Left lung (tissue), 14 donors: ENCODE measurements at places on chromosomes 11 and 22.

- no peak for DNase-seq
Observed at GRCh38 chr11:12164061-12165014, 53.9 kb downstream of the MICAL2 start.

- DNase-seq: no peak
Observed at GRCh38 chr22:47759909-47760308, 997.5 kb downstream of the TBC1D22A start.

DNA sequence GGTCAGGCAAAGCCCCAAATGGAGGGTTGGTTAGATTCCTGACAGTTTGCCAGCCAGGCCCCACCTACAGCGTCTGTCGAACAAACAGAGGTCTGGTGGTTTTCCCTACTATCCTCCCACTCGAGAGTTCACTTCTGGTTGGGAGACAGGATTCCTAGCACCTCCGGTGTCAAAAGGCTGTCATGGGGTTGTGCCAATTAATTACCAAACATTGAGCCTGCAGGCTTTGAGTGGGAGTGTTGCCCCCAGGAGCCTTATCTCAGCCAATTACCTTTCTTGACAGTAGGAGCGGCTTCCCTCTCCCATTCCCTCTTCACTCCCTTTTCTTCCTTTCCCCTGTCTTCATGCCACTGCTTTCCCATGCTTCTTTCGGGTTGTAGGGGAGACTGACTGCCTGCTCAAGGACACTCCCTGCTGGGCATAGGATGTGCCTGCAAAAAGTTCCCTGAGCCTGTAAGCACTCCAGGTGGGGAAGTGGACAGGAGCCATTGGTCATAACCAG lies 4.7 kb upstream of the TTC36 start:
- DNase-seq: no peak

GRCh38 chr22:29300807-29301601 lies 5.4 kb upstream of the GAS2L1 start:
- no peak for DNase-seq

- no peak for DNase-seq
Observed at GRCh38 chr22:37460684-37461083, 25.5 kb downstream of the MFNG start.

- DNase-seq: no peak
Observed at GRCh38 chr11:119538753-119539152, 115.8 kb upstream of the THY1 start.

DNA sequence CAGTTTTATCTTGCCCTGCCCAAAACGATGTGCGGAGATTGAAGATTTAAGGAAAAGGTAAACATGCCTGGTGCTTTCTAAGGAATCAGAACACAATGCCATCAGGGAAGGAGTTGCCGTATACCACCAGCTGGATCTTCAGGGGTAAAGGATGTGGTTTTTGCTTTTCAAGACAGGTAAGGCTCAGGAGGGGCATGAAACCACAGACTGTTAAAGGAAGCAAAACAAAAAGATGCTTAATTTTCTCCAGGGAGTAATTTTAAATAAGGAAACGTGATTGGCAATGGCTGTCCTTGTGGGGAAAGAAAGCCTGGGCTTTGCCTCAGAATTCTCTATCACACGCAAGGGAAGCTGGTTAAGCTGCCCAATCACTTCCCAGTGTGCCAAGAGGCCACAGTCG lies 655.6 kb downstream of the OPCML start:
- no peak for DNase-seq

GRCh38 chr11:110367571-110367970 lies 62.2 kb upstream of the FDX1 start:
- no peak for DNase-seq

DNA sequence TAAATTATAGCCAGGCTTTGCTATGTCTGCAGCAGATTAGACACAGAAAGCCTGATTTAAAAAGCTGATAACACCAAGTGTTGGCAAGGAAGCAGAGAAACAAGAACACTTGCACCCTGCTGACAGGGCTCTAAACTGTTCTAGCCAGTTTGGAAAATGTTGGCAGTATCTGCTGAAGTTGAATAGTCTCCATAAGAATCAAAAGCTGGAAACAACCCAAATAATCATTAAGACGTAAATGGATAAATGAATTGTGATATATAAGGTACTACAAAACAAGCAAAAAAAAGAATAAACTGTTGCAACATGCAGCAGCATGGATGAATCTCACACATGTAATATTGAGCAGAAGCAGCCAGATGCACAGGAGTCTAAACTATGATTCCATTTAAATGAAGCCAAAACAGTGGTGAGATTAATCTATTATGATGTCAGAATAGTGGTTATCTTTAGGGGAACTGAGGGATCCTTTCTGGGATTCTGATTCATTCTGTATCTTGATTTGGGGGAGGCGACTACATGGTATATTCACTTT lies 40.4 kb upstream of the ADORA2A start:
- peak; percentile 58 for DNase-seq

DNA sequence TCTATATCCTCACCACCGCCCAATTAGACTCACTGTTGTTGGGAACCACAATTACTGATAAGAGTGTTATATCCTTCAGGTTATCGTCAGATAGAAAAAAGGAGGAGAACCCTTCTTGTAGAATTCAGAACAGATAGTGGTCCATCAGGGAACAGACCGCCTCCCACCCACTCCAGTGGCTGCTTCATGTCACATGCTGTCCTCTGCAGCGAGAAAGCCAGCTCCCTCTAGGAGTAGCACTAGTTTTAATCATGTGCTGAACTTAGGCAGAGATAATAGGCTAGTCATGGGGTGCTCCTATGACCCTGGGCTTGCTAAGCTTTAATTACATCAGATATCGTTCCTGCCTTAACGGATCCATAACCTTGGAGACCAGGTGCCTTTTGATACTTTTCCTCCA lies 51.5 kb upstream of the RAB1B start:
- DNase-seq: no peak

GRCh38 chr11:61012737-61013215 lies 41.3 kb downstream of the CD6 start:
- DNase-seq: no peak

GRCh38 chr22:50610041-50610451 lies 9.5 kb downstream of the MAPK8IP2 start:
- no peak for DNase-seq

- peak; percentile 75 for DNase-seq
Observed at GRCh38 chr11:115503083-115503885, 931 bp downstream of the CADM1 start.

DNA sequence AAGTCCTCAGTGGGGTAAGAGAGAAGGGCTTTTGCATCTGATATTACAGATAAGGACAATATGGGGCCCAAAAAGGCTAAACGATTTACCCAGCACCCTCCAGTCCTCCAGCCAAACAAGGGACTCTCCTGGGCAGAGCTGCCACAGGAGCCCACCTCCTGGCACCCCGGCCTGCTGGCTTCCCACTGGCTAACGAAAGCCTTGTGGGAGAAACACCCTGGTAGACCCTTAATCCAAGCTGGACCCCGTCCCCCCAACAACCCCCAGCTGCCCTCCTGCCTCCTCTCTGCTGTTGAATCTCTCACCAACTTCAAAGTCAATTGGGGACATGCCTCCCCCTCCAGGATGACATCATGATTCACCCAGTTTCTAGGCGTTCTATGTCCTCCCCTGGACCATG lies 10.8 kb downstream of the C1QTNF6 start:
- DNase-seq: peak; percentile 43

GRCh38 chr11:121367844-121368225 lies 75.3 kb downstream of the SC5D start:
- no peak for DNase-seq

DNA sequence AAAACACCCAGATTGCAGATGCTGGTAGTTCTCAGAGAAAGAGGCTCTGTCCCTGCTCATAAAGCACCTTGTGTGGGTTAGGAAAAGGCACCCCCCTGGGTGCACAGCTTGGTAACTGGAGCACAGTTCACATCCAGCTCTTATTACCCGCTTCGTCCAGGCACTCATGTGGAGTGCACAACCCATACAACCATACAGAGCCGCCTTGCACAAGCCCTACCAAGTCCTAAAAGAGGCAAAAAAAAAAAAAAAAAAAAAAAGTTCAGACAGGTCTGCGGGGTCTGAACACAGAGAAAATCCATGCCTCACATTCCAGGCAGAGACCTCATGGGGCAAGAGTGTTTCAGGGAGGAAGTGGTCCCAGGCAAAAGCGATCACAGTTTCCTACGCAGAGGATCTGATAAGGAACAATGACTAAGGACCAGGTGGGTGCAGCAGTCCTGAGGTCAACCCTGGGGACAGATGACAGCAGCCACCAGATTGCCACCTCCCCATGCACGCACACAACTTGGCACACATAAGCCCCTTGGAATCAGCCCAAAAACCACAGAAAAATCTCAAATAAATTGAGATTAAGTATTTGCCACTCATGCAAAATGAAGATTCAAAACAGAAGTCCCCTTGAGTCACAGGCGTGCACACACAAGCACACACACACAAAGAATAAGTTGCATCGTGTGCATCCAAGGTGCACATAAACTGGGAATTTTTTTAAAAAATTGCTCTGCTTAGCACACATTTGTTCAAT lies 12.3 kb downstream of the MB start:
- no peak for DNase-seq

GRCh38 chr22:49300241-49300640 lies 527.4 kb downstream of the BRD1 start:
- no peak for DNase-seq

DNA sequence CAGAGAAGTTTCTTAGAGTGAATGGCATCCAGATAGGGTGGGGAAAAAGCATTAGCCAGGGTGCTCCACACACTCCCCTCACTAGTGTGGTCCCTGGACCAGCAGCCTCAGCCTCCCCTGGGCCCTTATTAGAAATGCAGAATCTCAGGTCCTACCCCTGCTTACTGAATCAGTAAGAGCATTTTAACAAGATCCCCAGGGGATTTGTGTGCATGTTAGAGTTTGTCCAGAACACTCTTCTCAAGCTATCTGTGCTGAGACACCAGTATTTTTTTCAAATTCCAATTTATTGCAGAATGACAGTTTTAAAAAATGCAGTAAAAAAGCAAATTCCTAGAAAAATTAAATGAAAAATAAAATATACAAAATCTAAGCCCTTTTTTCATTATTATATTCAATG lies 123.1 kb downstream of the MIAT start:
- no peak for DNase-seq

DNA sequence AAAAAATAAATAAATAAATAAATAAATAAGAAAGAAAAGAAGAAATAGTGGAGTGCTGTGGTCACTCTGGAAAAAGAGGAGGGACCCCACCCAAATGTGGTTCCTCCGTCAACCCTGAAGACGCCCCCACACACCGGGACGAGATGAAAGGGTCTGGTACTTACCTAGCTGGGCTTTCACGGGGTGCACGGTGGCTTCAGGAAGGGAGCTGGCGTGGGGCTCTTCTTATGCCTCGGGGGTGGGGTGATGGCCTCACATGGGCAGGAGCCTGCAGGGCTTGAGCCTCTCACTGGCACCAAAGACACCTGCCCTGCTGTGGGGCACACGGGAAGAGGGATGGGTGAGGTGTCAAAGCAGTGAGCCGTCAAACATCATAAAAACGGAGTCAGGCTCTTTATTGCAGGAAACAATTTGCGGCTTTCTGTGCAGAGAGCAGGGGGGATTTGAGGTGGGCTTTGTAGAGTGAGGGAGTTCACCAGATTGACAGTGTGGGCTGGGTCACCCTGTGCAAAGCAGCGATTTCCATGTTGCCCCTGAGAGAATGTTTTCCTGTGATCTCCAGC lies 28.0 kb upstream of the KRTAP5-6 start:
- no peak for DNase-seq

GRCh38 chr22:37070744-37071143 lies 19.2 kb downstream of the KCTD17 start:
- DNase-seq: no peak

DNA sequence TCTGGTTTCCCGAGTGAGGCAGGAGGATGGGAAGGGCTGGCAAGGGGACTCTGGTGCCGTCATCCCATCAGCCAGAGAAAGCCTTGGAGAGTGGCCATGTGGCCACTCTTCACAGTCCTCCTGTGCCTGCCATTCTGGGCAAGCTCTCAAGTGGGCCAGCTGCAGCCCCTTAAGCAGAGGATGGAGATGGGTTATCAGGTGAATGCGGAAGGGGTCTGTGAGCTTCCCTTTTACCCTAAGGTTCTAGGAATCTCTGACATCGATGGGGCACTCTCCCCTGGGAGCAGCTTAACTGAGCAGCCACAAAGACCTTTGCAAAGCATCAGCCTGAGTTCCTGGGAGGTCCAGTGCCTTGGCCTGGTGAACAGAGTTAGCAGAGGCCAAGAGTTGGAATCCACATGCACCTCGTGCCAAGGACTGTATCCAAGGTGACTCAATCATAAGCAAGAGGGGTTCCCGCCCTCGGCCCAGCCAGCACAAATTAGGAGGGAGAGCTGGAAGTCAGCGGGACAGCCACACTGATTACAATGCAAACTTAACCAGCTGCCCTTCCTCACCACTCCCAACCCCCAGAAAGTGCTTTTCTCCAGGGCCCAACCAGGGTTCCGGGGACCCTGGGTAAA lies 193.6 kb downstream of the BUD13 start:
- DNase-seq: no peak

DNA sequence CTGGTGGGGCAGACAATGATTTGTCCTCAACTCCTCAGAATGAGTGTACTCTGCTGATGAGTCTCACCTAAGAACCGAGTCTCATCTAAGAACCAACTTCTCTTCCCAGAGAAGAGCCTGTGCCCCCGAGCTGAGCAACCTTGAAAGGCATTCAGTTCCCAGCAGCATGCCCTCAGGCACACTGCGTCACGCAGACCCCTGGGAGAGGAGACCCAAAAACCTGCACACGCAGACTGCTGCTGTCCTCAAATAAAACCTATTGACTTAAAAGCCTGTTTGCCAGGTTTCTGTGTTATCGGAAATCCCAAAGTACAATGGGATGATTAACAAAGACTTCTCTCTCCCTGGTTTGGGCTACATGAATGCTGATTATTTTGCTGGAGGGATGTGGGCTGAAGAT lies 121.2 kb downstream of the C11orf58 start:
- no peak for DNase-seq

- DNase-seq: no peak
Observed at GRCh38 chr11:110903830-110904229, 191.6 kb upstream of the ARHGAP20 start.

DNA sequence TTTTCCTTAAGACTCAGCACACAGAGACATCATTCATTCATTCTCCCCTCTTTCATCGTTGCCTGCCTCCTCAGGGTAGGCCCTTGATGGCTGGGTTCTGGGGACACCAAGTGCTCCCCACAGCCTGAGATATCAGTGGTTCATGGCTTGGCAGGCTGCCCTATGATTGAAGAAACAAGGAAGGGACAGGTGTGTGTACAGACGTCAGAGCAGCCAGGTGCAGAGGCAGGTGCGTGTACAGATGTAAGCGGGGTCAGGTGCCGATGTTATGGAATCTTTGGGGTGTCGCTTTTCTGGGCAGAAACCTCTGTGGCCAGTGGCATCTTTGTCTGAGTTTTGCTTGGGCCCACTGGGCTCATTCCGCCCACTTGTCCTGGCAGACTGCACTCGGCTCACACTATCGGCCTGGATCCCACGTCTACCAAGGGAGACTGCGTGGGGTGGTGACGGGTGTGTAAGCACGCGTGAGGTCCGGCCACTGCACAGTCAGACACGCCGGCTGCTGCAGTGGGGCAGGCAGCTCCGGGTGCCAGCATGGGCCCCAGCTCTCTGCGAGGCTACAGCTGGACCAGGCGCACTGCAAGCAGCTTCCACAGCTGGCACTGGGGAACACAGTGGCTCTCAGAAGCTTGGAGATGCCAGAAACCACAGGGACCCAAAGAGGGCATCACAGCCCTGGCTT lies 20.9 kb upstream of the KIAA0930 start:
- DNase-seq: no peak
